ENCODE measurements at places on chromosomes 1 and 21. TPM values are rescaled to one million over a fixed set of nuclear protein-coding genes. Genes with fewer than 3 reads are reported as not detected.

KRTAP12-2 gene
- not detected for total RNA-seq

DNA sequence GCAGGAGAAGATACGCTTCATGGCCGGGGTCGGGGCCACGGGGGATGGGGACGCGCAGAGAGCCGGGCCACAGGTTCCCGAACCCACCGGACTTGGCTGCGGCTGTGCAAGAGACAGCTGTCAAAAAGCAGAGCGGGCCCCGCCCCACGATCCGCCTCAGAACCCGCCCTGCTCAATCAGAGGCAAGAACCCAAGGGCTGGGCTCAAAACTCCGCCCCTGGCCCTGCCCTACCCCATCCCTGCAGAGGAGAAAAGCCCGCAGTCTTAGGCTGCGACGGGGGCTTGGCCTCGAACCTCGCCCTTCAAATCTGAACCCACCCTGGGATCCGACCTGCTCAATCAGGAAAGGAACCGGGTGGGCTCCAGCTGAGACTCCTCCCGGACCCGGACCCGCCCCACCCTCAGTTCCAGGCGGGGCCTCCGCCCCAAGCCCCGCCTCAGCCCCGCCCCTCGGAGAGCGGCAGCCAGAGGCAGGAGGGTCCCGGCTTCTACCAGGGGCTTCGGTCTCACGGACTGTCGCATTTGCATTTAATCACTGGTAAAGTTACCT, at the start of gene ANKRD35:
ANKRD35 (minus strand) TSS at position 129 of the 550 bp plus-strand sequence; CDS start at position 21, 108 bp downstream.
- DNase-seq: peak; percentile 49

DNA sequence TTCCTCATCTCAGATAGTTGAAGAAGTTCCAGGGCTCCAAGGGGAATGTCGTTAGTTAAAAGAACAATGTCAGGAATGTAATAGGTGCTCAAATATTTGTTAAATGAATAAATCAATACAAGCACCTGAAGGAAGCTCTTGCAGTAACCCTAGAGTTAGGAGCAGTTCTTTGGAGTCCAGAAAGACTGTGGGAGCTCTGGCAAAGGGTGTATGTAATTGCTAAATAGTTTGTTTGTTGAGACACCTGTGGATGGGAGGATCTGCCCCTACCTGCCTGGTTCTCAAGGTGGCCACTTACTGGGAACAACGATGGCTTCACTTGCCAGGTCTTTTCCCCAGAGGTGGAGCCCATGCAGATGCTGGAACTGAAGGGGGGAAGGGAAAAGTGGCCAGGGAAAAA, 27.5 kb upstream of the JUN start:
- no peak for DNase-seq

PPP1R12B gene
- 49.2 TPM for total RNA-seq

- no peak for DNase-seq
These were observed 74.0 kb upstream of the GPR88 start for GRCh38 chr1:100463791-100464424.

TRNP1 gene
- total RNA-seq: 17.2 TPM

DNA sequence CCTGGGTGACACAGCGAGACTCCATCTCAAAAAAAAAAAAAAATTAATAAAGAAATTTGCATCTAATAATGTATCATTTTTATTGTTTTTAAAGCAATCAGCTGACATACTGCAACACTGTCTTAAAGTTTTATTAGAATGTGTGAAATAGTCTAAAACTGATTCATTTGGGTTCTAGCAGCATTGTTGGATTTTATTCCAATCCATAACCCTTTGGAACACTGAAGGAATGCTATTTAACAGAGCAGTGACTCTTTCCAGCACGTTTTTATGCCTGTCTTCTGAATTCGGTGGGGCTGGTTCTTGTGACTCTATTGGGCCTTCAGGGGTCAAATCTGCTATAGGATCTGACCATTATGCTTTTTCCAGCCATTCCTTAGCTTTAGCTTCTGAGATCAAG, 18.2 kb upstream of the FMO4 start:
- DNase-seq: no peak
